ENCODE measurements at places on chromosomes 11 and 22.
A peak's percentile ranks its signal among the peaks of the same experiment; 100 is the strongest.

- no peak for DNase-seq
These were observed 224.0 kb upstream of the ISX start for GRCh38 chr22:34841911-34842310.

DNA sequence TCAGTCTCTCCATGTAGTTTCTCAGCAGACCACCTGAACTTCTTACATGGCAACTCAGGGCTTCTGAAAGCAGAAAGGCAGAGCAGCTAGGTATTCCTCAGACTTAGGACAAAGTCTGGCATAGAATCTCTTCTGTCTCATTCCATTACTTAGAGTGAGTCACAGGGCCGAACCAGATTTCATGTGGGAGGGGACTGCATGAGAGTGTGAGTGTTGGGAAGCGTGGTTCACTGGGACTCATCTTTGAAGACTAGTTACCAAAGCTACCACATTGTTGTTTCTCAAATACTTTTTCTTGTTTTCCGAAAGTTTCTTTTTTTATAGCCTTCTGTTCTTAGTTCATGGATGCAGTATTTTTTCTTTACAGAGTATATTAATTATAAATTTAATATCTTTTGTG lies 36.1 kb upstream of the SCN3B start:
- no peak for DNase-seq

DNA sequence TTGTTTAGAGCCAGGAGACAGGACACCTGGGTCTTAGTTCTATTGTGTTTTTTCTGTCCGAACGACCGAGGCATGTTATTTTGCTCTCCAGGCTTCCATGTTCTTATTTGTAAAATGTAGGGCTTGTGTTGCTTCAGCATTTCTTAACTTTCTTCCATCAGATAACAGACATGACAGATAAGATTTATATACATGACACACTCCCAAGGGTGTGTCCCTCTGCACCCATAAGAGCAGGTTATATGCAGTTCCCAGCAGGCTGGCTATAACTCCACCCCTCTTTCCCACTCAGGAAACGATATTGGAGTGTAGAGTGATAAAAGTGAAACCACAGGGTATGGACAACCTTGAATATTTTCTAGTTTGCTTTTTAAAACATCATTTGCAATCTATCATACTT lies 65.8 kb downstream of the APIP start:
- DNase-seq: no peak

- DNase-seq: no peak
These were observed 94.0 kb downstream of the RCN1 start for GRCh38 chr11:32184723-32185376.

GRCh38 chr22:47191671-47192650 lies 429.5 kb downstream of the TBC1D22A start:
- DNase-seq: no peak

- no peak for DNase-seq
These were observed 19.8 kb downstream of the TTC12 start for GRCh38 chr11:113334183-113334582.

- DNase-seq: no peak
These were observed 610.1 kb upstream of the ANO5 start for GRCh38 chr11:21582791-21583190.

DNA sequence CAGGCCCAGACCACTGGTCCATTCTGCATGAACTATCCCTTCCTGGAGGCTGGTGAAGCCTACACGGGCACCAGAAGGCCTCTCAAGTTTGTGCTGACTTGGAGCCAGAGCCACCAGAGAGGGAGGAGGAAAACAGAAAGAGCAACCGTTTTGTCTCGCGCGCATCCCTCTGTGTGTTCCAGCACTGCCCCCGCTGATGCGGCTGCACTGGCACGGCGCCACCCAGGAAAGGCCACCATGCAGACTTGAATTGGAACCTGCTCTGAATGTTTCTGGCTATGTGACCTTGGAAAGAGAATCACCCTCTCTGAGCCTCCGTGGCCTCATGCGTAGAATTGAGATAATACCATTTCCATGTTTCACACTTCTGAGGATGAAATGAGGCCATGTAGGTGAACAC lies 7.4 kb upstream of the ACRV1 start:
- DNase-seq: no peak

DNA sequence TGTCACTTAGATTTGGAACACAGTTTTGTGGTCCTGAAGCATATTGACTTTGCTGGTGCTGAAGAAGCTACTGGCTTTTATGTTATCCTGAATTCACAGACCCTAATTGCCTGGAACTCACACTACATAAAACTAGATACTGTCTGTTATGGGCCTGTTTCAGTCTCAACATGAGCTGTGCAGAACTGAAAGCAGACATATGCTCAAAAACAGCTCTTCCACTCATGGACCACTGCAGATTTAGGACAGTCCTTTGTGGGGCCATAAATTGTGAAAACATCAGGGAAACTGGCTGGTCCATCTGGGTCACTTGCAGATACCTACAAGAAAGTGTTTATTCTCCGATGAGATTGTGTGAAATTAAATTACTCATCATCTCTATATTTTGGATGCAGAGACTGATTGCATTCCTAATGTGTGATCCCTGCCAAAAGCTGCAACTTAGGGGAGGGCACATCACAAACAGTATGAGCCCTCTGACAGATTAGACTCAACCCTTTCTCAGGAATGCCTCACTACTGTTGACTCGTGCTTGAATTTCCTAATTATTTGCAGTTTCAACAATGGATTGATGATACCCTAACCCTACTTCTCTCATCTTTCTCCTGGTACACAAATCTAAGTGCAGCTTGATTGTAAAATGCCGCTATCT lies 10.2 kb upstream of the CLNS1A start:
- no peak for DNase-seq

GRCh38 chr11:73199446-73199845 lies 18.6 kb upstream of the P2RY2 start:
- no peak for DNase-seq

- no peak for DNase-seq
These were observed 143.5 kb downstream of the MIAT start for GRCh38 chr22:26800858-26801257.

GRCh38 chr11:46271407-46271806 lies 6.1 kb upstream of the CREB3L1 start:
- DNase-seq: no peak

- no peak for DNase-seq
These were observed 42.4 kb upstream of the TH start for GRCh38 chr11:2213890-2214526.

DNA sequence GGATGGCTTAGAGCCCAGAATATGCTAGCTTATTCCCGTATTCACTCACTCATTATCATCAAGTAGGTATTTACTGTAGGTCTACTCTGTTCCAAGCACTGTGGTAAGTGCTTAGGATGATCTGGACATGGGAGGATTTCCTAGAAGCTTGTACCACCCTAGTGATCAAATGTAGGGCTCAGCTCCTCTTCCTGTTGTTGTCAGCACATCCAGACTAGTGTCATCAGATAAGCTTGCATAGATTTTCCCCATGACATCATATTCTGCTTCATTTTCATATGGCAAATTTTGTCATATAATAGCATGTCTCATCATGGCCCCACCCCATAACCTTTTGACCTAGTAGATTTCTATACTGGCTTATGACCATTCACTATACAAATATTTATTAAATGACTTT lies 19.3 kb upstream of the NUCB2 start:
- DNase-seq: no peak

DNA sequence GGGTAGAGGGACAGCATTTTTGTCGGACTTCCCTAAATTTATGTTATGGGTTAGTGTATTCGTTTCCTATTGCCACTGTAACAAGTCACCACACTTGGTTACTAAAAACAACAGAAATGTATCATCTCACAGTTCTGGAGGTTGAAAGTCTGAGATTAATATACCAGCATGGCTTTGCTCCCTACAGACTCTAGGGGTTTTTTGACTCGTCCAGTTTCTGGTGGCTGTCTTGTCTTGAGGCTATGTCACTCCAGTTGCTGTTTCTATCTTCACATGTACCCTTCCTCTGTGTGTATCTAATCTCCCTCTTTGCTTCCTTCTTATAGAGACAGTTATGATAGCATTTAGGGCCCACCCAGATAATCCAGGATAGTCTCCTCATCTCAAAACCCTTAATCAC lies 9.1 kb upstream of the CCDC179 start:
- DNase-seq: no peak

- DNase-seq: no peak
These were observed 62.0 kb downstream of the YAP1 start for GRCh38 chr11:102172127-102172848.

GRCh38 chr11:123576501-123576900 lies 77.9 kb downstream of the SCN3B start:
- no peak for DNase-seq

GRCh38 chr11:16155448-16155847 lies 200.9 kb downstream of the SOX6 start:
- no peak for DNase-seq

DNA sequence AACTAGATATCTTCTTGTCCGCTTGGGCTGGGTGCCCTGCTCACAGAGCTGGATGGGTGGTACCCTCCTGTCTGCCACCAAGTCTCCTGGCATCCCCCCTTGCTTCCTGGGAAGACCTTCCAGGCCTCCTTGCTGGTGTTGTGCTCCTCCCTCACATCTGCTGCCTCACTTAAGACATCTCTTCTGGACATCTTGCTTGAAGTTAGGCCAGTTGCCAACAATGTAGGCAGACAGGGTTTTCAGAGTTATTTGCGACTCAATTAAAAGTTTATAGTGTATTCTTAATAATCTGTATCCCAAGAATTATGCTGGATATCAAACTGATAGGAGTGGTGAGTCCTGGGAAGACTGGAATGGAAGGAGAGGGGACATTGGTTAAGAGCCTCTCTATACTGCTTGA lies 64.0 kb upstream of the TNRC6B start:
- DNase-seq: no peak

DNA sequence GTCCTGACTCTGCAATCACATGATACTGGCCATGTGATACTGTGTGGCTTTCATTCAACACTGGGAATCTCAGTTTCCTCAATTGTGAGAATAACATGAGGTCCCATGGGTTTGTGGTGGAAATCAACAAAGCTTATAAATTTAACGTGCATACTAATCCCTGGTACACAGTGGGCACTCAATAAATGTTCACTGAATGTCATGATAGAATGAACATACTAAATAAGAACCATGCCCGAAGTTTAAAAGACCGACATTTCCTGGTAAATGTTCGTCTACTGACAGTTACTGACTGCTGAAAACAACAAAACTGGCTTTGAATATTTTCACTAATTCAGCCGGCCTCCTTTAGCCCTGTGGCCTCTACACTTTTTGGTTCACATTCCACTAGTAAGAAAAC lies 62.3 kb upstream of the CCT8L2 start:
- no peak for DNase-seq

DNA sequence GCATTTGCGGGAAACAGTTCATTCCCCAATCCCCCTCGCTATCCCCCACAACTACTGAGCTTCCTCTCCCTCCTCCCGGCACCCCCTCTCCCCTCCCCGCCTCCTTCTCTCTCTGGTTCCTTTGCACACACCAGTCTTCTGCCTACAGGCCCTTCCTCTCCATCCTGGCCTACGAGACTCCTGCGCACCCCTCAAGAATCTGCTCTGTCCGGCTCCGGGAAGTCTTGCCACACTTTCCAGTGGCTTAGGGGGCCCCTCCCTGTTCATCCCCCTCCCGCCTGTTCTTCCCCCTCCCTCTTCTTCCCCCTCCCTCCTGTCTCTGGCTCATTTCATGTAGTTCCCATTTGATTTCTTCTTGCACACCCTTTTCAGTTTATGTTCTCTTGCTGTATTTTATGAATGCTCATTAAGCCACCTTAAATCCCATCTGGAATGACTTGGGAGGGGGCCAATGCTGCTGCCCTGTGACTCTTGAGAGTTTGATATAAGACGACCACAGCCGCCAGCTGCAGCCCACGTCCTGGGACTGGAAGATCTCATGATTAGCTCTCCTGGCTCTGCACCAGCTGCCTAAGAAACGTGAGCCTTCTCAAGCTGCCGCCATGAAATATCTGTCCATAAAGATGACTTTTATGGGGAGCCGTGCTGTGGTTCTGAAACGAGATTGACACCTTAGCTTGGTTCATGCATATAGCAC lies 50.9 kb downstream of the RPS6KA4 start:
- no peak for DNase-seq

DNA sequence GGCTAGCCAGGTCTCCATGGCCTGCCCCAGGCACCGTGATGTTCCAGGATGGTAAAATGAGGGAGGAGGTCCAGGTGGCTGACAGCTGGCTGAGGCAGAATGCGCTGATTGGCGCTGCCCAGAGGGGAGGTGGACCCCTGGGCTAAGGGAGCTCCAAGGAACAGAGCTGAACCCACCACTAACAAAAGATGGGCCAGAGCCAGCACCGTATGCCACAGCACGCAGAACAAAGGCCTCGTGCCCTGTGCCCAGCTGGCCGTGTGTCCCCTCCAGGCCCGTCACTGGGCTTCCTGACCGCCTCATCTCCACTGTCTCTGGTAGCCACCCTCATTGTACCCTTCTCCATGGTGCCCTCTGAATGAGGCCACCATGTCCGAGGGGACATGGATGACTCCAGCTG lies 19.6 kb upstream of the PRODH start:
- DNase-seq: no peak

GRCh38 chr11:12882670-12883069 lies 126.4 kb upstream of the RASSF10 start:
- no peak for DNase-seq

DNA sequence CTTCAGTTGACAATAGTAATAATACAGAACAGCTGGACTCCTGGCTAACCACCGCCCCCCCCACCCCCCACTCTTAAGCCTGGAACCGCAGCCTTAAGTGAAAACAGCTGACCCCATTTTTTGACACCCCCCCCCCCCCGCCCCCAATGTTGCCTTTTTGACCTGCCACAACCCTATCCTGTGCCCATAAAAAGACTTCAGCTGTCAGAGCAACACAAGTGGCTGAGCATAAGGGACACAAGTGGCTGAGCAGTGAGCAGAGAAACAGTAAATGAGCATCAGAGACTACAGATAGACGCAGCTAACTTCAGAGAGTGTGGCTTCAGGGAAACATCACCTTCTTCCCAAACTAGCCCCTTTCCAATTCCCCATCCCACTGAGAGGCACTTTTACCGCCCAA lies 1493.8 kb downstream of the LRRC4C start:
- no peak for DNase-seq

- DNase-seq: no peak
These were observed 11.5 kb upstream of the NEAT1 start for GRCh38 chr11:65410936-65411680.

- DNase-seq: no peak
These were observed 794.0 kb downstream of the CNTN5 start for GRCh38 chr11:99814738-99815137.

- no peak for DNase-seq
These were observed 7.7 kb downstream of the ELF5 start for GRCh38 chr11:34505874-34506273.

- DNase-seq: no peak
These were observed 238.9 kb downstream of the NTM start for GRCh38 chr11:131609337-131609736.

DNA sequence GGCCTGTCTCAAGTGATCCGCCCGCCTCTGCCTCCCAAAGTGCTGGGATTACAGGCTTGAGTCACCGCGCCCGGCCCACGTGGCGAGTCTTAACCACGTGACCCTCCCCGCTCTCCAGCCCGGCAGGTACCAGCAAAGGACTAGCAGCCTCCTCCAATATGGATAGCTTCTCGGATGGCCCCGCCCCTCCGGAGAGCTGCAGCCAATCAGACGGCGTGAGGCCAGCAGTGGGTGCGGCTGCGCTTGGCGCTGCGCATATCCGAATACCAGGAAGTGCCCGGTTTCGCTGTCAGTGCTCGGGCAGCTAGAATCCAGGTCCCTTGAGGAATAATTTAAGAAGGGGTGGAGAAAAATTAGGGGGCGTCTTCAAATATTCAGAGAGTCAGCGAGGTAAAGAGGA lies 14.7 kb upstream of the PISD start:
- DNase-seq: peak; percentile 96

All from left ventricle myocardium superior (tissue), 1 donor.